A549 treated with RU486 at 1 μM for 4 hours (cell line): ENCODE measurements at places on chromosomes 5 and 9. TPM values are rescaled to one million over a fixed set of nuclear protein-coding genes. Genes with fewer than 3 reads are reported as not detected.

SH3RF2 gene
- 2.9 to 3.8 TPM (median 3.2 TPM) in 5 replicates for total RNA-seq

ANKRD18A gene
- total RNA-seq, result 4.9 to 11.4 TPM (median 10.5 TPM) in 5 replicates

MAMDC2 gene
- 0.21 to 0.65 TPM (median 0.36 TPM) in 5 replicates for total RNA-seq

NTRK2 gene
- 0.01 to 0.07 TPM in 2 of 5 replicates, not detected in the others for total RNA-seq

CTXN3 gene
- not detected in 5 replicates for total RNA-seq

ADAMTS16 gene
- total RNA-seq, result 1.1 to 1.5 TPM (median 1.5 TPM) in 5 replicates

PDGFRB gene
- 0.10 to 1.5 TPM (median 0.17 TPM) in 5 replicates for total RNA-seq

NEURL1B gene
- 2.1 to 3.5 TPM (median 2.7 TPM) in 5 replicates for total RNA-seq

ADAMTSL1 gene
- not detected in 5 replicates for total RNA-seq

FBLL1 gene
- total RNA-seq, result 0.06 to 0.33 TPM (median 0.08 TPM) in 3 of 5 replicates, not detected in the others

SHB gene
- 37.8 to 61.8 TPM (median 57.7 TPM) in 5 replicates for total RNA-seq

DOCK2 gene
- total RNA-seq, result 1.4 to 4.0 TPM (median 2.4 TPM) in 5 replicates

DAB2IP gene
- 9.0 to 13.4 TPM (median 12.4 TPM) in 5 replicates for total RNA-seq

FGD3 gene
- total RNA-seq, result 0.09 to 0.24 TPM (median 0.18 TPM) in 5 replicates

ADAMTS13 gene
- total RNA-seq, result 0.33 to 0.97 TPM (median 0.46 TPM) in 5 replicates

PTPN3 gene
- total RNA-seq, result 13.6 to 20.8 TPM (median 15.0 TPM) in 5 replicates
